ENCODE measurements at places on chromosomes 12 and 14.

DNA sequence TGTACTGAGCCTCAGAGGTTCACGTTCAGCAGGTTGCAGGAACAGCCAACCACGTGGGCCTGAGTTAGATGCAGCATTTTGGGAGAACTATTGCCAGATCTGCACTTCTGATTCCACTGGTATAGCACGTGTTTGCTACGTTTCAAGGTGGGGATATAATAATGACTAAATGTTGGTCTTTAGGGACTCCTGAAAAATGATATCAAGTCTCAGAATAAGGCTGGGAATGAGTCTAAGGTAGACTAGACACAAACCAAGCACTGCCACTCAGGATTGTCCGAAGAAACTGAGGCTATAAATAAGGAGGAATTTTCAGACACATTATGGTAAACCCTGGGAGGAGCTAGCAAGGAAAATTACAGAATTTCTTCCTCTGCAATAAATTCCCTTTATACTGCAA lies 98.1 kb downstream of the ESR2 start:
- no peak for DNase-seq

DNA sequence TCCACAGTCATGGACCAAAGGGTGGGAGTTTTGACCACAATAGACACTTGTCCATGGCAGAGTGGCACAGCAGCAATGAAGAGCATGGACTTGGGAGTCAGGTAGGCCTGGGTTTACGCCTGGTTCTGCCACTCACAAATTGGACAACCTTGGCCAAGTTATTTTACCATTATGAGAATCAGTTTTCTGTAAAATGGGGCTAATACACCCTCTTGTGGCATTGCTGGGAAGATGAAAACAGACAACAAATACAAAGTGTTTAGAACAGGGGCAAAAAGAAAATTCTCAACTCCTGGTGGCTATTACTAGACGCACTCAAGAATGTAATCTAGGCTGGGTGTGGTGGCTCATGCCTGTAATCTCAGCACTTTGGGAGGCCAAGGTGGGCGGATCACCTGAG lies 2.6 kb downstream of the C12orf43 start:
- DNase-seq: no peak

DNA sequence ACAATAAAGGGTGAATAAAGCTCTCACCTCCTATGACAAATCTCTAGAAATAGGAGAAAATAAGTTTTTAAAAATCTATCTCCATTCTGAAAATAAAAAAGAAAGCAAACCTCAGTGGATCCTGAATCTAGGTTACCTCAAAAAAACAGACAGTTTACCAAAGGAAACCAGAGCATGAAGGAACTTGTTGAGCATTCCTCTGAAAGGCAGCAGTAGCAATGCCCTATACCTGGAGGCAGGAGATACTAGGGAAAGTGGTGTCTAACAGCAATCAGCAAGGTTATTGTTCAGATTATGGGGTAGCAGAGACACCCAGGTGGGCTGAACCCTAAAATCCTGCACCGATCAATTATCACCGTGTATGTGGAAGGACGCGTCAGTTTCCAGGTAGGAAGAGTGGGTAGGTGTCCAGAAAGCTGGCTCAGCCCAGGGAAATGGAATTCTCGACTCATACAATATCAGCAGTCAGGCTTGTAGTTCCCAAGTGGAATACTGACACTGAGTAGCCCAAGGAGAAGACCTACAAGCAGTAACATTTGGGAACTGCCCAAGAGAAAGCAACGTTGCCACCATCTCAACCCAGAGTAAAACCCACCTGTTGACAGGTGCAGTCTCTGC lies 128.3 kb downstream of the ST8SIA1 start:
- no peak for DNase-seq

DNA sequence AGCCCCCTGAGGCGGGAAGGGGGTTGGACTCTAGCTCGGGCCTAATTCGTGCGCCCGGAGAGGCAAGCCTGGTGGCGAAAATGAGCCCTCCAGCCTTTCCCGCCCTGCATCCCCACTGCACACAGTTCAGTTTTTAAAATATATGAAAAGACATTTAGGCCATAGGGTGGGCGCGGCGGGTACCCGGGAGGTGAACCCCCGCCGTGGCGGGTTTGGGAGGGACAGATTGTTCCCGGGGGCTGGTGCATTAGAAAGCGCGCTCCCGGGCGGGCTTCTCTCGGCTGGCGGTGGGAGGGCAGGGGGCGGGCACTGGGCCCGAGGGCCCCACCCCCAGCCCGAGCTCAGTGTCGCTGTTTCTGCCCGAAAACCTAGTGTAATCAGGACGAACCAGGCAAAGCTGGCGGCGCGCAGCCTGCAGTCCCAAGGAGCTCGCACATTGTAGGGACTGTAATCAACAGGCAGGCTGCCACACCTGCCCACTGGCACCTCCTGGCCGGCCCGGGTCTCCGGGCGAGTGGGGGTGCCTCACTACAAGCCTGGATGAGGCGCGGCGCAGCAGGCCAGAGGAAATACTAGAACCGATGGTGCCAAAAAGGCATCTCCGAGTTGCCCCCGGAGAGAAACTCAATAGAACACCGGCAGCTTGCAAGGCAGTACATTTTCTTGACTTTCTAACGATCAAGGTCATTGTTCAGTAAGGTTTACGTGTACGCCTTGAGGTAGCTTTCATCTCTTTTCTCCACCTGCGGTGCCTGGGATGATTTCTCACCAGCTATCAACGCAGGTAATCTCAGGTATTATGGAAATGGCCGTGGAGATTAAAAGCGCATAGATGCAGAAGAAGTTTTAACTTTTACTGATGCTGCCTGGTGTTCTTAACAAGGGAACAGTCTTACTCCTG lies 764 bp upstream of the SPTB start:
- DNase-seq: peak; percentile 77

DNA sequence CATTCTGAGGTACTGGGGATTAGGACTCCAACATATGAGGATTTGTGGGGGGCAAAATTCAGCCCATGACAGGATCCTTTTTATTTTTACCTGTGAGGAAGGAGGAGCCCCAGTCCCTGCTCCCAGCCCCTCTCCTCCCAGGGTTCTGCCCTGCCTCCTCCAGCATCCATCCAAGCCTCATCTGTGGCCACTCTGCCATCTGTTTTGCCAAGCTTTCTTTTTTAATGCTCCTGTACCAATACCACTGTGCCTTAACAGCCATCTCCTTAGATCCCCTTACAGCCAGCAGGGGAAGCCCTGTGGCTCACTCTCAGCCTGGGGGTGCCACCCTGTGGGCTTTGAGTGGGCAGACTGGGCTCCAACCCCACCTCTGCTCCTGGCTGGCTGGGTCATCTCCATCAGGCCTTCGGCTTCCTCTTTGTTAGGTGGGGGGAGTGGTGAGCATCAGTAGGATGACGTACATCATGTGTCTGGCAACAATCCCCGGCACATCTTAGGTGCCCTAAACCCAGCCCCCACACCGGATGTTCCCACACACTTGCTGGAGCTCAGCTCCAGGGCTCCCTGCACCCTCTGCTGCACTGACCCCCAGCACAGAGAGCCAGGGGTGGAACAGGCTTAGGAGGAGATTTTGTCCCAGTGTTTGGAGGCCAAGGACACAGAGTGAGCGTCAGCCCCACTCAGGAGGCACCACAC lies 40.2 kb downstream of the CYP46A1 start:
- no peak for DNase-seq

- no peak for DNase-seq
Measured at GRCh38 chr12:39958377-39958776, 147.5 kb downstream of the SLC2A13 start.

- no peak for DNase-seq
Measured at GRCh38 chr12:85322715-85323114, 42.7 kb downstream of the ALX1 start.

DNA sequence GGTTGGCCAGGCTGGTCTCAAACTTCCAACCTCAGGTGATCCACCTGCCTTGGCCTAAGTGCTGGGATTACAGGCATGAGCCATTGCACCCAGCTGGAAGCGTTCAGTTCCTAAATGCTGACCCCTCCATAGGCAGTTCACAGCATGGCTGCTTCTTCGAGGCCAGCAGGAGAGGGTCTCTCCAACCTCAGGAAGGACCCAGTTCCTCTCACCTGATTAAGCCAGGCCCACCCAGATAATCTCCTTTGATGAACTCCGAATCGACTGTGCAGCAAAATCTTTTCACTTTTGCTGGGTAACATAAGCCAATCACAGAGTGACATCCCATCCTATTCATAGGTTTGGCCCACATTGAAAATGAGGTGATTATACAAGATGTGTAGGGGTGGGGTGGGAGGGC lies 165.1 kb downstream of the ADCK1 start:
- DNase-seq: no peak

DNA sequence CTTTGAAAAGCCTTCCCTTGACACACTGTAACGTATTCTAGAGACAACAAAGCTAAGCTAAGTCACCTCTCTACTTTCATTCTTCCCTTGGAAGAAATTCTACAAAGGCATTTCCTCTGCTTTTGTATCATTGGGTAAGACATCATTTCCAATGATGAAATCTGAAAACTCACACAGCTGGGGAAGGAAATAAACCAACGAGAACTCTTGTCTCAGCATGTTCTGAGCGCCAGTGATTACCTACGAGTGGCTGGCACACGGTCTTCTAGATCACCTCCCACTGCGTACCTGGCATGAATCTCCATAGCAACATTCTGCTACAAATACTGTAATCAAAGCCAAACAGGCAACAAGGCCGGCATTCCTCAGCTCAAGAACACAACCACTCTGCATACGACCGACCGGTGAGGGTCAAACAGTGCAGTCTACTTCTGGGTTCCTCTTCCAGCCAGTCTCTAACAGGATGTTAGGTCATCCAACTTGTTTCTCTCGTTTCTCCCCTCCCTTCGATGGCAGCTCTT lies 7.6 kb downstream of the VPS37B start:
- DNase-seq: peak; percentile 35

Measured in NCI-H2107 (cell line).